T-helper 1 cell (primary cell): ENCODE measurements at places on chromosomes 12 and 14.

DNA sequence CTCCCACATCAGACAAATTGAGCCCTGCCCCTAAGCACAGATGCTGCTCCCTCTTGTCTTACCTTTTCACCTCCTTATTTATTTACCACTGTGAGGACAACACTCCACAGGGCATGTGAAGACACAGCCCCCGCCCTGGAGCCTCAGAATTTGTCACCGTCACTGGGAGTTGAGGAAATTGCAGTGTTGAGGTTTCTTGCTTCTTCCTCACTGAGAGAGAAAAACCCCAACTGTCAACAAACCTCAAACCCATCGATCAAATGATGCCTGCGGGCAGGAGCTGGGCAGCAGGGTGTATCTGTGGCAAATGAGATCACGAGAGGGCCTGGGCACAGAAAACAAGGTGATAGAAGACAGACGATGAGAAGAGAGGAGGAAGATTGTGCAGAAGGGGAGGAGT lies 30.5 kb upstream of the PLEKHG3 start:
- DNase-seq, result no peak

DNA sequence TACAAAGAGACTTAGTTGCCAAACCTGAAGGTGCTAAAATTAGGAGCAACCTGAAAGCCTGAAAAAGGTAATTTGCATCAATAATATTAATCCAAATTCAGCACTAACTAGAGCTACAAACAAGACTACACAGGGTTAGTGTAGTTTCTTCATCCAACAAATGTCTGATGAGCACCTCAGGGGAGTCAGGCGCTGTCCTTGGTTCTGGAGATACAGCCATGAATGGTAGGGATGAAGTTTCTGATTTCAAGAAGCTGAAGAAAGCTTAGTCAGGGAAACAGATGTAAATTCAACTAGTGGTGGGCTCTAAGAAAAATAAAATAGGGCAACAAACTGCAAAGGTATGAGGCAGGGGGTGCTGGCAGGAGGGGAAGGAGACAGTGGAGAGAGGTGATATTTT lies 266.3 kb downstream of the GLT1D1 start:
- DNase-seq, result no peak

GRCh38 chr14:22653012-22653621 lies 9.0 kb upstream of the OR6J1 start:
- peak; percentile 36 for DNase-seq

GRCh38 chr14:74464785-74465184 lies 28.3 kb downstream of the NPC2 start:
- no peak for DNase-seq

GRCh38 chr12:16636435-16637055 lies 30.6 kb upstream of the LMO3 start:
- DNase-seq, result no peak
